ENCODE measurements at places on chromosomes 2 and 18.

DNA sequence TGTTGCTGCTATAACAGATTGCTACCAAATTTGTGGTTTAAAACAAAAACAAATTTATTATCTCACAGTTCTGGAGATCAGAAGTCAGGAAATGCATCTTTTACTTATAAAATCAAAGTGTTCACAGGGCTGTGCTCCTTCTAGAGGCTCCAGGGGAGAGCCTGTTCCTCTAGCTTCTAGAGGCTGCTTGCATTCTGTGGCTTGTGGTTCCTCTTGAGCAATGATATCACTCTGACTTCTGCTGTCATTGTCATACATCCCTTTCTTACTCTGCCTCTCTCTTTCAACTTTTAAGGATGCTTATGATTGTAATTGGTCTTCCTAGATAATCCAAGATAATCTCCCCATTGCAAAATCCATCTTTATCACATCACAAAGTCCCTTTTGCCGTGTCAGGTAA lies 6.1 kb upstream of the DCC start:
- DNase-seq = no peak

GRCh38 chr2:109129356-109129920 lies 433 bp downstream of the SH3RF3 start:
- no peak for DNase-seq

DNA sequence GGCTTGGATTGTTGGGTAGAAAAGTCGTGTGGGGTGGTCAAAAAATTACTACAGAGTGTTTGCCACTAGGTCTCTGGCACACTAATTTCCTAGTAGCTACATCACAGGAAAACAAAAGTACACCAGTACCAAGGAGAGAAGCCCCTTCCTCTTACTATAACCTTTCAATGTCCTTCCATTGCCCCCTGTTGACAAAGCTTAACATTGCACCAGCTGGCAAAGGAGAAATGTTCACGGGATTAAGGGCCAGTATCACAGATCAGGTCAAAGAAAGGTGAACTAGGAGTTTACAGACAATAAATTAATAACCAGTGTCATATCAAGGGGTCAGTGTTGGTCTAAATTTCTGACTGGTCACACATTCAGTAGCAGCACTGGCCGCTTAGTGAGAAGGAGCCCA lies 1139.6 kb upstream of the FAM98A start:
- DNase-seq = no peak

- DNase-seq = no peak
Measured at GRCh38 chr2:12001621-12002020, 255.2 kb downstream of the LPIN1 start.

DNA sequence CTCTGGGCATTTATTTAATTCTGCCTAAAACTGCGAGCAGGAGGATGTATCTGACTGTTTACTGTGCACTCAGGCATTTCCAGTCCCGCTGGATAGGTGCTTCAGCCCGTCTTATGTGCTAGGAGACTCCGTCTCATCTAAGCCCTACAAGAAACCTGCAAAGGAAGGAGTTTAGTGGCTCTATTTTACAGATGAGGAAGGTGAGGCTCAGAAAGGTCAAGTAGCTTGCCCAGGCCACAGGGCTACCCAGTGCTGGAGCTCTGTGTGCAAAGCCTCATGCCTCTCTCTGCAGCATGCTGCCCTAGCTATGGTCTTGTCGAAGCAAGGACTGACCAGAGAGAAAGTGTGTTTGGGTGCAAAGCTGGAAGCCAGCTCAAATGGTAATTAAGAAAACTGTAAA lies 73.6 kb upstream of the AFF3 start:
- no peak for DNase-seq

- DNase-seq = no peak
Measured at GRCh38 chr2:212158081-212158480, 380.5 kb downstream of the ERBB4 start.

- no peak for DNase-seq
Measured at GRCh38 chr18:60593249-60593648, 220.7 kb upstream of the MC4R start.

- no peak for DNase-seq
Measured at GRCh38 chr2:202038471-202039277, 5.0 kb downstream of the FZD7 start.

DNA sequence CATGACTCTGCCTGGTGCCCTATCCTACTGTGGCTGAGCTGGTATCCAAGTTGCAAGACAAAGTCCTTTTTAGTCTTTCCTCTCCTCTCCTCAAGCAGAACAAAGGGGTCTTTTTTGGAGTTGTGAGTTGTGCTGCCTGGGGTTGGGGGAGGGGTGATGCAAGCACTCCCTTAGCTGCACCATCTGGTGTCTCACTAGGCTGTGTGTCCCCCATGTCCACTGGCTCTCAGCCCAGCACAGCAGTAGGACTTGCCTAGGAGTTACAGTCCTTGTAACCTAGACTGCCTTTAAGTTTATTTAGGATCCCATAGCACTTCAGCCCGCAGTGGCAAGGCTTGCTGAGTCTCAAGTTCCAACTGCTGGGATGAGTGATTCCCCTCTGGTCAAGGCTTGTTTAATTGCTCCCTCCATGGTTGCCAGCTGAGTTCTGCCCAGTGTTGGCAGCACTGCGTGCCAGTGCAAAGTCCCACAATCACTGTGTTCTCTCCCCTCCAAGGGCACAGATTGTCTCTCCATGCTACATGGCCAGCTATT lies 13.2 kb upstream of the ILKAP start:
- DNase-seq = no peak

- no peak for DNase-seq
Measured at GRCh38 chr2:229344151-229344551, 73.1 kb upstream of the PID1 start.

GRCh38 chr2:73333564-73333963 lies 40.2 kb upstream of the EGR4 start:
- no peak for DNase-seq

DNA sequence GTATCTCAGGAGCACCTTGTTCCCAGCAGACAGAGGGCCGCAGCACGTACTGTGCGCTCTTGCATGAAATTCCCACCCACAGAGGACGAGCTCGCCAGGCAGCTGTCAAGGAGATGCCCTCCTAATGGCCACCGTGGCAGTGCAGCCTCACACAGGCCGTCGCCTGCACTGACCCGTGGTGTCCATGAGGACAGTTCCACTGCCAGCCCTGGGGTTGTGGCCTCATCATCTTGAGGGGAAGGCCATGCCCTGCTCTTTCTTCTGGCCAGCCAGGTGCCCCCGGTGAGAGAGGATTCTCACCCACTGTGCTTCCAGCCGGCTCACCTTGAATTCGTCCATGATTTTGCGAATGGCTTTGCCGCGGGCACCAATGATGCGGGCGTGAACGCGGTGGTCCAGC lies 42.0 kb downstream of the ANO7 start:
- DNase-seq = no peak

- no peak for DNase-seq
Measured at GRCh38 chr2:73984922-73985307, 205 bp downstream of the TET3 start.

DNA sequence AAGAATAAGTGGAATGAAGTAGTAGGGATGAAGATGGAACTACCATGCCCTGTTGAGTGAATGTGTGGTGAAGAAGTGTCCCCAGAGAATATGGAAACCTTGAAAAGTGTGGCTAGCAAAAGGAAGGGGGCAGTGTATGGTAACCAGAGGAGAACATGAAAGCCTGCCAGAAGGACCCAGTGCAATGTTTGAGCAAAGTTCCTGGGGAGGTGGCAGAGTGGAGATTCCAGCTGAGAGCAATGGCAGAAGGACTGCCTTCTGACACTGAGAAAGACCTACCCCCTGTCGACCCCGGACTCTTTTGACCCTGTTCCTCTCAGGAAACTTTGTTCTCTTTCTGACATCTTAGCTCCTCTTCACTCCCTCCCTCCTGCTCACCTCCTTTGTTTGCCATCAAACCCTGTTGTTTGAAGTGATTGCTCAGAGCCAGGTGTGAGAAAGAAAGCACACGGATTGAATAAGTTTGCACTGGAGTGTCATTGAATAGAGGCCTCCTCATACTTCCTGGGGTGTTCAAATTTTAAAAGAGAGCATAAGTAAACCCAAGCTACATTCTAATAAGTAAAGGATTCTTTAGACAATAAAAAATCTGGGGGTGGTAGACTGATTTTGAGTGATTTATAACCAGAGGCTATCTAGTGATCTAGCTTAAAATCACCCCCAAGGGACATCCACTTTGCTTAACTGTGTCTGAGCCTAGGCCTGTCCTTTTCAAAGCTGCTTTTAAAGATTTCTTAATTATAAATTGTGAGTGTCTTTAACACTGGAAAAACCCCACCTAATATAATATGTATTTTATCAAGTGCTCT lies 57.1 kb downstream of the TRIB2 start:
- no peak for DNase-seq

- DNase-seq = no peak
Measured at GRCh38 chr2:139825726-139826125, 1045.5 kb upstream of the NXPH2 start.

DNA sequence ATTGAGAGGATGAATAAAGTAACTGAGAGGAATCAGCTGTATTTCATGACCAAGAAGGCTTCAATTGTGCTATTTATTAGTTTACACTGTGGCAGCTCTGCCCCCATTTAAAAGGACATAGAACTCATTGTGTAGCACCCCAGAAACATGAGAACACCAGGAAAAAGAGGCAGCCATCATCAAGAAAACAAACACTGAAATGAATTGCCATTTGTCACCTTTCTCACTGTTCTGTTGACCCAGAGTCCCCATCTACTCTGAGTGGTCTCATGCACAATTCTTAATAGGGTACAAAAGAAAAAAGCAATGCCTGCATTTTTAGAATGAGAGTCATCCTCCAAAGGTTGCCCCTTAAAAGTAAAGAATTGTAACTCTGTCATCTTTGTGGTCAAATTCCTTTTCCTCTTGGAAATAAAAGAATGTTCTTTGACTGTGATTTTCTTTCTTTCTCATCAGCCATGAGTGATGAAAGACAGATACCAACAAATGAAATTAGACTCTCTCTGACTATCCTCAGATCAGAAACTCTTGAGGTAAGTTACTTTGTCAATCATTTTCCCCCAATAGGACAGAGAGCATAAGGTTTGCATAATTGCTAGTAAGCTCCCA lies 1941.9 kb upstream of the PIK3C3 start:
- DNase-seq = no peak

DNA sequence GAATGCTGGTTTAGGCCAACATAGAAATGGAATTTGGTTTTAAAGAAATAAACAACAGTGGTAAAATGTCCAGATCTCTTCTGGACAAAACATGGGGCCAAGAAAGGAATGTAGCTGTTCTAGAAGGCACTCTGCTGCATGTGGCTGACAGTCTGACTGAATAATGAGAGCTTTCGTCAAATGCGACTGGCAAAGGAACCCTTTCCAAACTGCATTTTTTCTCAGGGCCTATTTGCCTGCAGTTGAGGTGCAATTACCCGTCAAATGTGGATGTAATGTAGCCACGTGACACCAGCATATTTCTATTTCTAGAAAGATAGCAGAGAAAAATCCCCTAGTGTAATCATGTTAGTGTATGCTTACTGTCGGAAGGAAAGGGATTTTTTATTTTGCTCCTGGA lies 741.2 kb downstream of the NRXN1 start:
- no peak for DNase-seq

DNA sequence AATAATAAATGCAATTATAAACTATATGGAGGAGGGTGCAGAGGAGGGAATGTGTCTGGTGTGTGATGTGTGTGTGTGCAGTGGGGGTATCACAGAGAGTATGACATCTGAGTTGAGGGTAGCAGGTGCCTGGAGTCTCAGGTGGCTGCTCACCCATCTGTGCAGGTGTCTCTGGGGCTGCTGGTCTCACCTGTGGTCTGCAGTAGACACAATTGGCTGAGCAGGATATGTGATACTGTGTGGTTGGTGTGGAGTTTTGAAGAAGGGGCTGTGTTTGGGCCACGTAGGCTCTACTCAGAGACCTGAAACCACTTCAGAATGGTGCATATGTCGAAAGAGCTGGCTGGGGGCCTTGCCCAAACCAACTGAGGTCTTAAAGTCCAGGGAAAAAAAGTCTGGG lies 17.0 kb downstream of the FABP1 start:
- no peak for DNase-seq

DNA sequence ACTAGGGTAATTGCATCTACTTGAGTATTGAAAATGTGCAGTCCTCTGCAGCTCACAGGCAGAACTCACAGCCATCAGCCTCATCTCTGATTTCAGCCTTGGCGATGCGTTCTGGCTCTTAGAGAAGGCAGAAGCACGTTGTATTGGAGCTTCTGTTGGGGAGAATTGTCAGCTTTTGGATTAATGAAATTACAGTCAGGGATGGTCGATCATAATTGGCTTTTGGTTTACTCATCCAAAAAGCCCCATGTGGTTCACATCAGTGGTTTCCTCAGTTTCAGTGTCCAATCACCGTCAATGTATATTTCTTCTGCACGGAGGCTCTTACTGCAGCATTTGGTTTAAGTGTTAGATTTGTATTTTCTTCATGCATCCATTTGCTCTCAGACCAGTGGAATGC lies 218.5 kb upstream of the SOX11 start:
- no peak for DNase-seq

- DNase-seq = no peak
Measured at GRCh38 chr18:10872304-10872703, 277.1 kb downstream of the PIEZO2 start.

DNA sequence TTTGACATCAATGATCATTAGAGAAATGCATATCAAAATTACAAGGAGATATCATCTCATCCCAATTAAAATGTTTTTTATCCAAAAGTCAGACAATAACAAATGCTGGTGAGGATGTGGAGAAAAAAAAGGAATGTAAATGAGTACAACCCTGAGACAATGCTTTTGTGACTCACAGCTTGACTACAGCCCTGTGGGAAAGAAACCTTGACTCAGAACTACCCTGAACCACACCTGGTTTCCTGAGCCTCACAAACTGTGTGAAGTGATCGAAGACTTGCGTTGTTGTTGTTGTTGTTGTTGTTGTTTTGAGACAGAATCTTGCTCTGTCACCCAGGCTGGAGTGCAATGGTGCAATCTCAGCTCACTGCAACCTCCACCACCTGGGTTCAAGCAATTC lies 266.6 kb upstream of the MYT1L start:
- DNase-seq = no peak

DNA sequence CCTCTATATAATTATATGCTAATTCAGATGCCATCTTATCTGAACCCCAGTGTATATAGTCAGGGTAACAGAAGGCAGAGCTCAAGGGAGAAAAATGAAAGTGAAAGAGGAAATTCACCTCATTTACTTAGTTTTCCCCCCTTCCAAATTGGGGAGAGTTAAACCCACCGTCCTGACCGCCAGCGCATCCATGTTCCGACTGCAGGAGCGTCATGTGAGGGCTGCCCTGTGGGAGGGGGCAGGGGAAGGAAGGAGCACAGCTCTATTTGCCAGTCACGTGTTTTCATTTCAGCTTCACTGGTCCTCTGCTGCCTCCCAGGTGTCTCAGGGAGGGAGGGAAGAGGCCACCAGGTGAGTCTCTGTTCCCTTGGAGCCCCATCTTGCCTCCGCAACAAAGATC lies 13.2 kb downstream of the CNNM4 start:
- DNase-seq = no peak

DNA sequence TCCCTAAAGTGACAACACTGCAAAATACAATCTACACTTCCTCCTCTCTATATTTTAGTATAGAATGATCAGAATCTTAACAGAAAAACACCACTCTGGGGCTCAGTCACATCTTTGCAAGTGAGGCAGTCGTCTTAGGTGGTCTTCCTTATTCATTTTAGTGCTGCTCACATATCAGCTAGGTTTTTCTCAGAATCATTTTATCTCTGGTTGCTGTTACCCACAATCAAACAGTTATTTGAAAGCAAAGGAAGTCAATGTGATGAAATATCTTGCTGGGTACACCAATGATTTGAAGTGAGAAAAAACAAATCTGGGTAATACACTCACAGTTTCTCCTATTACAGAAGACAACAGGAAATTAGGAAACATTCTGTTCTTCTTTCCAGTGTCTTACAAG lies 275.2 kb downstream of the DSEL start:
- DNase-seq = no peak
